ENCODE measurements at places on chromosomes 1 and 21.
A peak's percentile ranks its signal among the peaks of the same experiment; 100 is the strongest.

DNA sequence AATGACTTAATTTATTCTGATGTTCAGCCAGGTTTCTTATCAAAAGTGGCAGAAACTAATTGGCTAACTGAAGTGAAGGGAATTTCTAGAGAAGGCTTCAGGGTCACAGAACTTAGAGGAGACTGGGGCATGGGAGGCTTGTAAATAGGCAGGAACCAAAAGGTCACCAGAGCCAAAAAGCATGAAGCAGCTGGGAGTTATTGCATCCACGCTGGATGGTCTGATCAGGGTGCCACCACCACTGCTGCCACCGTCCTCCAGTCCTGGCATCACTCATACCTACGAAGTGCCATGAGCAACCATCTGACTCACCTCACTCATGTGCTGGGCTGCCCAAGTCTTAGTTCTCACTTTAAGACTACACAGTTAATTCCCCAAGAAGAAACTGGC lies 82.5 kb upstream of the DPH5 start:
- DNase-seq, result no peak

DNA sequence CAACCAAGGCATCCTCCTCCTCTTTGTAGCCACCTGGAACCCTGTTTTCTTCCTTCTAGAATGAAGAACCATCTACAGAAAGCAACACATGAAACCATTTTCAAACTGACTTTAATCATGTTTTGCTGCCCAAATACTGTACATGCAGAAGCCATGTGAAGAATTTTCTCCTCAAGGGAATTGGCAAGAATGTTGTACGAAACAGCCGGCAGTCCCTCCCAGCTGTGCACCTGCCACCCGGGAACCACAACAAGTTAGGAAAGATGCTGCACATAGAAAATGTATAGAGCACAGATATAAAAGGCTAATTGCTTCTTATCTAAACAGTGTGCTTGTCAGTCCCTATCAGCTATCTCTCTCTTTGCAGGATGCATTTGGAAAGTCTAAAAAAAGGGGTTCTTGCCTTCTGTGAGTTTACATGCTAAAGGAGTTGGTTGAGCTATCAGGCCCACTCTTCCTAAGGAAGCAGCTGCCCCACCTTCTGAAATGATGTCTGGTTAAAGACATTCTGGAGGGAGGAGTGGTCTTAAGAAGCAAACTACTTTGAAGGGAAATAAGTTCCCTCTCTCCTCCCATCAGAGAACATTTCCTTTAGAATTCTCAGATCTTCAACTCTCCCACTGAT lies 44.8 kb downstream of the RIMS3 start:
- DNase-seq, result peak; percentile 13

GRCh38 chr1:117842408-117843170 lies 86.8 kb downstream of the GDAP2 start:
- DNase-seq, result no peak

GRCh38 chr21:32096411-32096810 lies 182.4 kb downstream of the MIS18A start:
- DNase-seq, result no peak

GRCh38 chr1:76763738-76764137 lies 103.5 kb upstream of the ST6GALNAC5 start:
- no peak for DNase-seq

DNA sequence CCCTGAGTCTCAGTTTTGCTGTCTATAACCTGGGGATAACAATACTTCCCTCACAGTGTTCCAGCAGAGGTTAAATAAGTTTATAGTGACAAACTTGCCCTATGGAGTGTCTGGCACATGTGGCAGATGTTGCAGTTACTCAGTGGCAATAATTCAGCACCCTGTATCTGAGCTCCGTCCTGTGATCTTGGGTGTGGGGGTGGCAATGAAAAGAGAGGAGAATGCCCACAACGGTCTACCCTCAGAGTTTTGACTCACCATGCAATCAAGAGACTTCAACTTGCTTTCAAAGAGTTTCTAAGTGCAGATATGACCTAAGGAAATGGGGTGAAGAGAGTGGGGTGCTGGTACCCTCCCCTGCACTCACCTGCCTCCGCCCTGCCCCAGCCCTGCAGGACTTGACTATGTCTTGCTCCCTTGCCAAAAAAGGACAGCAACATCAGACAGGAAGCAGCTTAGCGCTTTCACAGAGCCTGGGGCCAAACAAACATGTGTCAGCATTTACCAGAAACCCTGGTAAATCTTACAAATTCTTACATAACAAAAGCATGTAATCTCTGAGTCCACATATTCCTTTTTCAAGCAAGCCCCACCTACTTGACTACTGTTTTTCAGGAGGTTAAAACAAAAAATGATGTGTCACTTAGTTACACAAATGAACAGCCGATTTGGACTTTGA lies 185.1 kb upstream of the CAMK1G start:
- DNase-seq, result no peak

GRCh38 chr1:203996126-203996525 lies 76.8 kb upstream of the SOX13 start:
- no peak for DNase-seq

- DNase-seq, result no peak
These were observed 26.3 kb upstream of the KIAA0040 start for GRCh38 chr1:175218786-175219434.

- DNase-seq, result no peak
These were observed 70.5 kb upstream of the APOBEC4 start for GRCh38 chr1:183723571-183723970.

GRCh38 chr1:202245391-202245790 lies 51.8 kb downstream of the LGR6 start:
- DNase-seq, result no peak

- no peak for DNase-seq
These were observed 2.7 kb upstream of the ERI3 start for GRCh38 chr1:44357710-44358109.

GRCh38 chr1:21891621-21892479 lies 45.3 kb downstream of the HSPG2 start:
- DNase-seq, result no peak

- no peak for DNase-seq
These were observed 12.4 kb downstream of the SLC30A1 start for GRCh38 chr1:211566431-211567025.

DNA sequence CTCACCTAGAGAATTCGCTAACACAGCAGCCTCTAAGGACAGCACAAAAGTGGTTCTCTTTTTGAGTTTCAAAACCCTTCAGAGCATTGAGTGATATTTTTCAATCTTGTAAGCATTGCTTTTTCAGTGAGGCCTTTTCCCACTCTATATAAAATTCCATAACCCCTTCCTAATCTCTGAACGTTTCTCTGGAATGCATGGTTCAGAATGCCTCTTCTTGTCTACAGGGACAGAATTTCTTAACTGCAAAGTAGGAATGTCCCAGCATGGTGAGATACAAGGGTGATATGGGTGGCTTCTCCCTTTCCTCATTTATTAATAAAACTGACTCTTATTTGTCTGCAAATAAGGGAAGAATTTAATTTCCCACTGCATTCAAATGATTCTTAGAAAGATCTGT lies 377.9 kb downstream of the LTN1 start:
- DNase-seq, result no peak

GRCh38 chr1:163820226-163820625 lies 498.5 kb downstream of the NUF2 start:
- DNase-seq, result no peak

DNA sequence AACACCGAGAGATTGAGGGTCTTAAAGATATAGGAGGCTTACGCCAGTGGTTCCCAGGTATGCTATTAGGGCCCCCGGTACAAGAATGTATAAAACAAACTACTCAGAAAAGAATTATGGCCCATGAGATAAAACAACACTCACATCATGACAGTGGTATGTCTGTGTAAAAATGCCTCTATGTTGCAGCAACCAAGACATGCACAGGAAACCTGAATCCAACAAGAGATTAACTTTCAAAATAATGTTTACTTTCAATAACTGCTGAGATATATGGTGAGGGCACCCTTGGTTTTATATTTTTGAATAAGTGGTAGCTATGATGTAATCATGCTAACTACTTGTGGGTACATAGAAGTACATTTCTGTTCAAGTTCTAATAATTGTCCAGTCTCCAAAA lies 74.9 kb downstream of the PUM1 start:
- DNase-seq, result no peak

GRCh38 chr1:99726407-99726806 lies 40.0 kb downstream of the FRRS1 start:
- DNase-seq, result no peak

- no peak for DNase-seq
These were observed 801.7 kb upstream of the PRMT6 start for GRCh38 chr1:106254748-106255147.

- DNase-seq, result no peak
These were observed 53.5 kb downstream of the MRPL37 start for GRCh38 chr1:54253480-54253879.

- peak; percentile 46 for DNase-seq
These were observed 33.8 kb downstream of the DUSP10 start for GRCh38 chr1:221708076-221708571.

DNA sequence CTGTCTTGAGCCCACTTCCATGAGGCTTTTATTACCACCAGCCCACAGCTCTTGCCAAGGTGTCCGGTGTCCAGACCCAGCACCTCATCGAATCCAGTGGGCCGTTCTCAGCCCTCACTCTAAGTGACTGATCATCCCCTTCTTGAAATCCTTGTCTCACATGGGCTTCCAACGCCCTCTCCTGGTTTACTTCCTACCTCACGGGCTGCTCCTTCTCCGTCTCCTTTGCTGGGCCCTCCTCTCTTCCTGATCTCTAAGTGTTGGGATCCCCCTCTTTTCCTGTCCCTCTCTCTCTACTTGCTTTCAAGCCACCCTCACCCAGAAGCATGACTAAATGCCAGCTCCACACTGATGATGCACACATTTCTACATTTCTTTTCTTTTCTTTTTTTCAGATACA lies 9.0 kb upstream of the RHBG start:
- no peak for DNase-seq

- DNase-seq, result peak; percentile 43
These were observed 10.8 kb upstream of the DUSP12 start for GRCh38 chr1:161738627-161739287.

DNA sequence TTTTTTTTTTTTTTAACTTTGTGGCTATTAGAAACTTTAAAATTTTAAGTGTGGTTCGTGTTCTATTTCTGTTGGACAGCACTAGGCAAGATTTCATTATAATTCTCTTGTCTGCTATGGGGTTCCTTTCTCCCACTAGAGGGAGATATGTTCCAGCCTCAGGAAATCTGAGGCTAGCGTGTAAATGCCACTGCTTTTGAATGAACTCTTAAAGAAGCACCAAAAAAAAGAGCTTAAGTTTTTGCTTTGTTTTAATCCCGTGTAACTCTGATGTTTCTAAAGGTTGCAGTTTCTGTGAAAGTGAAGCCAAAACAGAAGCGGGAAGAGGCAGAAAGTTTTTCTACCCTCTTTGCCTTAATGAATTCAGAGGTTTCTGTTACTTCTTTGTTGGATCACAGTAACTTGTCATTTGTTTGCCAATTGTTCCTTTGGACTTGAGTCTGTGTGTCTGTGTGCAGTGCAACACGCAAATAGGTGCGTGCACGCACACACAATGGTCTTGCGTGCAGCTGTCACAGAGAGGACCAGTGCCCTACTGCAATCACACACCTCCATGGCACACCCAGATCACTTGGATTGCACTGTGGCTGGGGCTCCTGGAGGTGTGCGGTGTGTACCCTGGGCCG lies 32.3 kb downstream of the HHAT start:
- DNase-seq, result no peak

DNA sequence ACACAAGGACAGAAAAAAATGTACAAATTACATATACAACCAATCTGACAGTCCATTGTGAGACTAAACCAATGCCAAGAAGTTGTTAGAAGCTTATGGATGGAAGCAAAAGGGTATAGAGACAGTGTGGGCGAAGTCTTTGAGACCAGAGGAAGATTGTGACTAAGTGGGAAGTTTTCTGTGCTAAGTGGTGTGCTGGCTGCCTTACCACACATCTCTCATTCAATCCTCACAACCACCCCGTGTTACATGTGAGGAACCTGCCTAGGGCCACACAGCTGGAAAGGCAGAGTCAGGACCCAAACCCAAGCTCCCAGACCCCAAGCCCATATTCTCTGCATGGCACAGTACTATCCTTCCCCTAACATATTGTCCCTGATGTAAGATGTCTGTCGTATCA lies 53.5 kb upstream of the DUSP10 start:
- DNase-seq, result no peak

DNA sequence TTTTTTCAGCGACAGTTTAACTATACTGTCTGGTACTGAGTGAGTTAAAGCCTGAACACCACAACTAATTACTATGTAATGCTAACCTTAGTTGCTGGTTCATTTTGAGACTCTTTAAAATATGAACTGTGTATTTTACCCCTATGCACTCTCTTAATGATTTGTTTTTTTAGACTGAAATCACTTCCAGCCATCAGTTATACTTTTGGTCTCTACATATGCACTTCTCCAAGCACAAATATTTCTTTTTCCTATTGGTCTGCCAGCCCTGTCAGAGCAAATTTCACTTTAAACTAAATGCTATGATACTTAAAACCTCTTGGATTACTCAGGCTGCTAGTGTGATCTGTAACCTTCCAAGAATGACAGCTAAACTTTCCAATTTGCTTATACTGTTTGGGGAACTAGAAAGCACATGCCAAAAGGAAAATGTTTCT lies 38.1 kb upstream of the SCYL3 start:
- DNase-seq, result no peak

DNA sequence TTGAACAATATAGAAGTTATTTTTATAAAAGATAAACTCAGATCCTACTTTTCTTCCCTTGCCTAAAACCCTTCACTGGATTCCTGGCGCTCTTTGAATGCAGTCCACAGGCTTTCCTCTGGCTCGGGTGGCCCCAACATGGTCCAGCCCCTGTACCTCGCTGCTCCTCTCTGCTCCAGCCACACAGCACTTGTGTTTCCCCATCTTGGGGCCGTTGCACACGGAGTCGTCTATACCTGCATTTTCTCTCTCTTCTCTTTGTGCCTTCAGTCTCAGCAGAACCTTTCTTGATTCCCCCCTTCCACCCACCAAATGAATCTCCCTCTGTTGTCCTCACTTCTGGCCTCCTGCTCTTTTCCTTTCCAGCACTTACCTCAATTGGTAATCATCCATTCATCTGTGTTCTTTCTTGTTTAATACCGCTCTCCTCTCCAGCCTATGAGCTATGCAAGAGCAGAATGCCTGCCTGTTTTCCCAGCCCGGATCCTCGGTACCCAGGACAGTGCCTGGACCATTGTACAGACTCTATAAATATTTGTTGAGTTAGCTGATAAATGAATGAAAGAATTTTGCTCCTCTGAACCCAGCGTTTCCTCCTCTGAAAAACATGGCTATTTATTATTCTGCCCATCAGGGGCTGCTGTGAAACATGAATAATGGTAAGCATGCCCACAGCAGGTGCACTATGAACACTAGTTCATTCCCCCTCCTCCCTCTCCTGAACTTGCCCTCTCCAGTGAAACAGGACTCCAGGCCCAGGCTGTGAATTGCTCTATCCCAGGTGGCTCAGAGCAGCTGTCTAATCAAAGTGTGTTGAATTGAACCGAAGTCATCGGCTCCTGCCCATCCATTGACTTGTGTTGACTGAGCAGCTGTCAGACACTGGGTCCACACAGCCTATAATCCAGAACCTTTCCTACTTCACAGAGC lies 266.9 kb downstream of the PTPRU start:
- no peak for DNase-seq

GRCh38 chr1:2360588-2361364 lies 30.6 kb downstream of the MORN1 start:
- DNase-seq, result no peak

GRCh38 chr1:196049407-196049806 lies 558.8 kb downstream of the KCNT2 start:
- DNase-seq, result no peak

GRCh38 chr1:19442154-19443096 lies 42.9 kb downstream of the CAPZB start:
- no peak for DNase-seq

- no peak for DNase-seq
These were observed 228.9 kb upstream of the RGS18 start for GRCh38 chr1:191929383-191929782.
